Nucleus accumbens (tissue), 56 donors: ENCODE measurements at places on chromosomes 12 and 14.

GRCh38 chr12:80293759-80294158, 150.3 kb upstream of the PTPRQ start:
- DNase-seq, result no peak

DNA sequence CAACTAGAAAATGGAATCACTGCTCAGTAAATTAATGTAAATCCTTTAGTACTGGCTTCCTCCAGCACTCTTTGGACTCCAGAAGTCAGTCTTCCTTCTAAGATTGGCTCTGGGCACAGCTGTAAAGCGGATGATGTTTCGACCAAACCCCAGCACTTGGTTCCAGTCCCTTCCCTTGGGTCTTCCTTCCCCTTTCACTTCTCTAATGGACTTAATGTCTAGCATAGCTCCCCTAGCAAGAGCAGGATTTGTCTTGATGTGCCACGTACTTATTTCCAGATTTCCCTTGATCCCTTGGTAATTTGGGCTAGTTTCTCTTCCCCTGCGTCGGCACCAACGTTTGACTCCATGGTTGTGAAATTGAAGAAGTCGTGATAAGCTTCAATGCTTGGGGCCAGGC, 28.3 kb downstream of the C12orf75 start:
- DNase-seq, result no peak

GRCh38 chr12:118541071-118541470, 164.7 kb downstream of the SUDS3 start:
- no peak for DNase-seq

GRCh38 chr14:62189698-62190097, 427.5 kb downstream of the SNAPC1 start:
- DNase-seq, result no peak

GRCh38 chr12:44377443-44378187, 498.5 kb downstream of the NELL2 start:
- no peak for DNase-seq

DNA sequence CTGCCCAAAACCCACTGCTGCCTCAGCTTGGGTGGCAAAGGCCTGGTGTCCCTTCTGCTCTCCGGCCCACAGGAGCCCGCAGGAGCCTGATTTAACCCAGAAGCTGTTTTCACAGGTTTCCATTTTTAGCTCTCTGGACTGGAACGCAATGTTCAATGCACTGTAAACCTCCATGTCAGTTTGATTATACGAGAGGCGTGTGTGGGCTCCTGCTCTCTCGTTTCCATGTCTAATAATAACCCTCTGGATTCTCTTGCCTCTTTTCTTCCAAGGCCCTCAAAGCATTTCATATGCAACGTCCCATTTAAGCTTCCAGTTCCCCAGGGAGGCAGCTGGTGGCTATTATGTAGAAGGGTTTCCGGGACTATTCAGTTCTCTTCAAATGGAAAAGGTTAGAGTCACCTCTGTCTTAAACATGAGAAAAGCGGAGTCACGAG, 161.1 kb downstream of the SUDS3 start:
- DNase-seq, result peak; percentile 4

- DNase-seq, result no peak
Measured at GRCh38 chr12:68786929-68787328, 21.0 kb upstream of the MDM2 start.

DNA sequence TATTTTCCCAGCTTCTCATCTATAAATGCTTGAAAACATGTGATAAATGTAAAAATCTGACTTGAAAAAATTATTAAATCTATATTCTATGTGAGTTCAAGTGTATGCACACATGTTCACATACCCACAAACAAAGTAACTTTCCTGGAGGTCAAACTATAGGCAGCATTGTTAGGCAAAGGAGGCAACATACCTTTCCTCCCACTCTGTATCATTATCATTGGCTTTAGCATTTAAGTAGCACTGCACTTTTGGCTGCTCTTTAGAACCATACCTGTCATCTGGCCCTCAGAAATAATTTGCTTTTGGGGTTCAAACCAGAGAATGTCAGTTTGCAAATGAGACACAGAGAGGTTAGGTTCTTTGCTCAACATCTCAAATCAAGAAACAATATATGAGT, 102.4 kb upstream of the CCDC196 start:
- no peak for DNase-seq

DNA sequence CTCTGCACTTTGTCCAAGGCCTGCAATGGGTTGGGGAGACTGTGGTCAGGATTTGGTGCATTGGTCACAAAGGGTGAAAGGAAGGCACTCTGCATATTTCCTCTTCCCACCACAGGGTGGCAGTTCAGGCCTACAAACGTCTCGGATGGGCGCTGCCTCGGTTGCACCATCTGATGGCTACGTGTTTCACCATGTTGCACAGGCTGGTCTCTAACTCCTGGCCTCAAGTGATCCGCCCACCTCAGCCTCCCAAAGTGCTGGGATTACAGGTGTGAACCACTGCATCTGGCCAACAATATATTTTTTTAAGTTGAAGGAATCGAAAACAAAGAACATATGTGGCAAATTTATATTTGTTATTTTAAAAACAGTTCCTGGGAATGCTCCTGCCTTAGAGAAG, 35.1 kb downstream of the TMBIM6 start:
- peak; percentile 9 for DNase-seq

GRCh38 chr14:63893701-63894458, 41.1 kb downstream of the SYNE2 start:
- DNase-seq, result no peak

GRCh38 chr12:25594376-25594775, 41.3 kb upstream of the LMNTD1 start:
- DNase-seq, result no peak

DNA sequence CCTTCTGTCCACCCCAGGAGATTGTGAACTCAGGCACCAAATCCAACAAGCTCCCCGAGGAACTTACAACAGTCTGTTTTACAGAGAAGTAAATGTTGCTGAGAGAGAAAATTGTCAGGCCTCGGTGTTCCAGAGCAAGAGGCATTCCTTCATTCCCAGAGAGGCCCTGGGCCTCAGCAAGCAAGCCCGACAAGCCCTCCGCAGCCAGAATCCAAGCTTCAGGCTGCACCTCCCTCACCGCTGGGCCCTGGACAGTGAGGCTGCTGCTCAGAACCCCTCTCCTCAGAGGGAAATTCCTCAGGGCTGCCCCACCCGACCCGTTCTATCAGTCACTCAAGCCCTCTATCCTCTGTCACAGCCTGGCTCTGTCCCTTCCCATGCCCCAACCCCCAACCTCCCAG, 56.4 kb downstream of the ZFP36L1 start:
- DNase-seq, result no peak

DNA sequence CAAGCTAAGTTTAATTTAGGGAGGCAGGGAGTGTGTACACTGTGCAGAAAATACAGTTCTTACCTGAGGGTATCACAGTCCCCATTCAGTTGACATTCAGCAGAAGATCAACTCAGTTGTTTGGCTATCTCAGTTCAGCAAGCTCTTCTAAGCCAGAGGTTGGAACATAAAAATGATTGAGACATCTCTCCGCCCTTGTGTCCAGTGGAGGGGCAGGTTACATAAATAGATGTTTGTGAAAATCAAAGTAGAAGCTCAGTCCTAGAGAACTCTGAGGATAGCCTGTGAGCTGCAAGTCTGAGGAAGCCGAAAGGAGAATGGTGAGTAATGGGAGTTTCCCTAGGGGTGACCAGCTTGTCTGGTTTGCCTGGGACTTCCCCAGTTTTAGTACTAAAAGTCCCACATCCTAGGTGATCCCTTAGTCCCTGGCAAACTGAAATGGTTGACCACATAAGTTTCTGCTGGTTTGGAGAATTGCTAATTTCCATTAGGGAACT, 251.4 kb upstream of the ATP2B1 start:
- no peak for DNase-seq

- DNase-seq, result peak; percentile 59
Measured at GRCh38 chr14:103540821-103541708, 12.1 kb downstream of the TRMT61A start.

GRCh38 chr12:16385782-16386646, 38.6 kb downstream of the MGST1 start:
- DNase-seq, result no peak

DNA sequence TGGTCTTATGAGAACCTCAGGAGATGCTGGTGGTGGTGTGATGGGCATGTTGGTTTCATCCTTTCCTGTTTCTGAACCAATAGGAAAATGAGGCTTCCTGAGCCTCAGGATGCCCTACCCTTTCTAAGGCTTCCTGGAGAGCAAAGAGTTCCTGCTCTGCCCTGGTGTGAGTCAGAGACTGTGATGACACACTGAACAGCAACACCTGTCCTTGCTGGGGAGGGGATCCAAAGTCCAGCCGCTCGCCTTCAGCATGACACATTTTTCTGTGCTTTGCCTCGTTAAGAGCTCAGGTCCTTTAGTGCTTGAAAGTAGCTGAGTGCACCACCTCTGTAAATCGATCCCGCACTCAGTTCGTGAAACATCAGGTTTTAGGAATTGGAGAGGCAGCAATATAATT, 116.0 kb downstream of the CACNA1C start:
- DNase-seq, result no peak

- no peak for DNase-seq
Measured at GRCh38 chr12:21828779-21829178, 54.3 kb upstream of the KCNJ8 start.

- no peak for DNase-seq
Measured at GRCh38 chr14:72810201-72810600, 83.7 kb downstream of the DPF3 start.

DNA sequence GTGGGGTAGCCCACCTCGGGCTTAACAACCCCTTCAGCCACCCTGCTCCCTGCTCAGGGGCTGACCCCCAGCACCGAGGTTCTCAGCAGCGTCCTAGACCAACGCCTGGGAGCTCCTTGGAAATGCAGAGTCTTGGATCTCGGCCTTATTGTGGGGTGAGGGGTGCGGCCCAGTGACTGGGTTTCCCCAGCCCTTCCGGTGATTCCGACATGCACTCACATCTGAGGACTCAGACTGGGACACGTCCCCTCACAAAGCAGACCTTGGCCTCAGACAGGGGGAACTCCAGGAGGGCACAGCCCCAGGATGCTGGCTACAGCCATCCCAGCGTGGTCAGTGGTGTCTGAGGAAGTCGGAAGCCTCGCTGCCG, 117.7 kb downstream of the RFLNA start:
- no peak for DNase-seq

DNA sequence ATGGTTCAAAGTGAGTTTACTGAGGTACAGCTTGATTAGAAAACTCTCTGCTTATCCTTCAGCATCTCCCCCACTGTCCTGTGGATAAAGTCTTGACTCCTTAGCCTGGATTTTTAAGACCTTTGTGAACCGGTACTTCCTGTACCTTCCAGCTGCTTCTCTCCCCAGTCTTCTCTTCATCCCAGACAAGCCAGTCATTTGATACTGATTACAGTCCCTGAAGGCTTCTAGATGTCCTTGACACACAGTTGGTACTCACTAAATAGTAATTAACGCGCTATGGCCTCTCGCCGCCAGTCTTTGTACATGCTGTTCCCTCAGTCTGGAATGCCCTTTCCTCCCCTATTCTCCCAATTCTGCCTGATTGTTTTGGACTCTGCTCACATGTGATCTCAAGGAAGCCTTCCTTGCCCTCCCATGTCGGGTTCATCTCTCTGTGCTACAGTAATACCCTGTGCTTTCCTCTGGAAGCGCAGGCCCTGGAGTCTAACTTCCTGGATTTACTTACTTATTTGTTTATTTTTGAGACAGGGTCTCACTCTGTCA, 50.6 kb upstream of the PTGR2 start:
- DNase-seq, result no peak

- DNase-seq, result no peak
Measured at GRCh38 chr12:106764220-106764619, 10.3 kb upstream of the RIC8B start.

- no peak for DNase-seq
Measured at GRCh38 chr14:90850487-90850886, 34.3 kb upstream of the TTC7B start.

DNA sequence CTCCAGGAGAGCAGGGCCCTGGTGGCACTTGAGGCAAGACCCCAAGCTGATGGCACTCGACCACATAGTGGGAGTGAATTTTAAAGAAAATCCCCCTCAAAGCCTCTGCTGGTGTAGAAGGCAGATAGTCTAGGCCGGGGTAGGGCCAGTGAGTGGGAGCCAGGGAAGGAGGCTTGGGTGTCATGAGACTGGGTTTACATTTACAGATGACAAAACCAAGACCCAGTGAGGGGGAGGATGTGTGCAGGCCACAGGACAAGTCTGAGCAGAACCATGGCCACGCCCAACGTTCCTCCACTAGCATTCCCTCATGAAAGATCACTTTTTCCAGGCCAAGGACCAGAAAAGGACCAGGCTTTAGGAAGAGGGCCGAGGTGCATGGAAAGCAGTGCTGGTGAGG, 42.0 kb downstream of the EVL start:
- no peak for DNase-seq

DNA sequence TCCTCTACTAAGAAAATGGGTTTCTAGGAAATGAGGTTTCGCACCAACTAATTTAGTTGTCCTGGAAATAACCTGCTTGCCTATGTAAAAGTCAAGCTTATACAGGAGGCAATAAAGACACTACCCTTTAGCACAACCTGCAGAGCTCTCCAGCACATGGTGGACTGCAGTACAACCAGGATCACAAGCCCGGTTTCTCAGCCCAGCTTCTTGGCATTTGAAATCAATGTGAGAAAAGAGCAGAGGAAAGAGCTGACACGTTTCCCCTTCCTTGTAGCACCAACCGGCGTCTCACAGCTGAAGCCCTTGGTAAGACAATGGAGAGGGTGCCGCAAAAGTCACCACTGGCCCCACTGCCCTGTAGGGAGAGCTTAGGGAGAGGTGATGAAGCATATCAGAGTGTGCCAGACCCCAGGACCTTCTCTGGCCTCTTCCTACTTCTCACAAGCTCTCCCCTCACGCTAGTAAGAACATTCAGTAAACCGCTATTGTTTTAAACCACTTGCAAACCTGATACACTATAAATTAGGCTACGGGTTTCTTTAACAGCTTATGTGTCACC, 8.6 kb downstream of the SPTLC2 start:
- DNase-seq, result peak; percentile 10

DNA sequence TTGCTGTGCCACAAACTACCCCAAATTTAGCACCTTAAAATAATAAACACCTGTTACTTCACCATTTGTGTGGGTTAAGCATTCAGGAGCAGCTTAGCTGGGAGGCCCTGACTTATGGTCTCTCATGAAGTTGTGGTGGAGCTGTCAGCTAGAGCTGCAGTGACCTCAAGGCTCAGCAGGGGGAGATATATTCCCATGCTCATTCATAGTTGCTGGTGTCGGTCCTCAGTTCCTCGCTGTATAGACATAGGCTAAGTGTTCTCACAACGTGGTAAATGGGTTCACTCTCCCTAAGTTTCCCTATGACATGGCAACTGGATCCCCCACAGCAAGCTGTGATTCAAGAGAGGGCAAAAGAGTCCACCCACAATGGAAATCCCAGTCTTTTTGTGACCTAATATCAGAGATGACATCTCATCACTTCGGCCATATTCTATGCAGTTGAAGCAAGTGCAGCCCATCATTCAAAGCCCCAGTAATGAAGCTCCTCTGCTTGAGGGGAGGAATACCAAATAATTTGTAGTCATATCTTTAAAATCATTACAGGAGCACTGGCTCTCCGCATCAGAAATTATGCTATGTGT, 41.1 kb downstream of the PRB3 start:
- no peak for DNase-seq

DNA sequence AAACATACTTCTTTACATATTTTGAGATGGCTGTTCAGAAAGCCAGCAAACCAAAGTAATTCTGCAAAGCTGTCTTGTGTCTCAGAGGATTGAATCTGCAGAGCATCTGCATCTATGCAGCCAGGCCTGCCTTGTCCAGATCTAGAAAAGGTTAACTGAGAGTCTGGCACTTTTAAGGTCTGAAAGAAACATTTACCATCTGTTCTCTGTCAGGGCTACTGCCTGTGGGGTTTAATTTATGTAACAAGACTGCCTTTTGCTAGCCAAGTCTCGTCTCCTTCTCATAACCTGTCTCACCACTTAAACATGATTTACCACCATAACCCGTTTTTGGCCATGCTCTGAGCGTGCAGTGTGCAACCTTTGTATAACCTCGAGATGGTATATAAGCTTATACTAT, 194.2 kb downstream of the SYT10 start:
- no peak for DNase-seq
